ENCODE measurements at places on chromosomes 11 and 22.

- no peak for DNase-seq
These were observed 271.4 kb downstream of the ETS1 start for GRCh38 chr11:128315933-128316332.

GRCh38 chr22:46028106-46028991 lies 51.4 kb upstream of the WNT7B start:
- no peak for DNase-seq

DNA sequence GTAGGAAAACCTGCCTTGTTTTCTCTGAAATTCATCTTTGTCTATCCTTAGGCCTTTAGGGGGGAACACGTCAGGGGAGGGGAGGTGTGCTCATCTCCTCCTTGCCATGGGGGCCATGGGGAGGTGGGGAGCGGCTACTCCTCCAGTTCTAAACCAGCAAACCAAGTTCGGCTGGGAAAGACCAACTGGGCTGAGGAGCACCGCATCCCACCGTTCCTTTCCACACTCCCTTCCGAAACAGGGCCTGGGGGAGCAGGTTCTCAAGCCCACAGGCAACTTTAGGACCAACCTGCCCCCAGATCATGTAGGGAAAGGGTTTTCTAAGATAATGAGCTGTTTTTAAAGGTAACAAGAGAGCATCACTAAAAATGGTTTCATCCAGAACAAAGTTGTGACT lies 77.5 kb upstream of the PITPNB start:
- DNase-seq, result no peak

DNA sequence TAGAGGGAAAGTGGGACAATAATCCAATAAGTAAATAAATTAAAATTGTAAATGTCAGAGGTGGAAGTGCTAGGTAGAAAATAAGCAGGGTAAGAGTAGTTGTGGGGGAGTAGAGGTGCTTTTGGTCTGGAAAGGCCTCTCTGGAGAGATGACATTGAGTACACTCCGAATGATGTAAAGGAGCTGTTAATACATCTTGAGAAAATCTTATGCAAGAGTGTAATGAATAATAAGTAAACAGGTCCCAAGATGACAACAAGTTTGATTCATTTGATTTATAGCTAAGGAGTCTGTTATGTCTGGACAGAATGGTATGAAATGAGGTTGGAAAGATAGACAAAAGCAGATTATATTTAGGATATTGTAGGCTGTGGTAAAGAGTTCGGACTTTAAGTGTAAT lies 87.5 kb downstream of the TMEM135 start:
- DNase-seq, result no peak

GRCh38 chr11:13294178-13294577 lies 16.6 kb downstream of the BMAL1 start:
- DNase-seq, result no peak

DNA sequence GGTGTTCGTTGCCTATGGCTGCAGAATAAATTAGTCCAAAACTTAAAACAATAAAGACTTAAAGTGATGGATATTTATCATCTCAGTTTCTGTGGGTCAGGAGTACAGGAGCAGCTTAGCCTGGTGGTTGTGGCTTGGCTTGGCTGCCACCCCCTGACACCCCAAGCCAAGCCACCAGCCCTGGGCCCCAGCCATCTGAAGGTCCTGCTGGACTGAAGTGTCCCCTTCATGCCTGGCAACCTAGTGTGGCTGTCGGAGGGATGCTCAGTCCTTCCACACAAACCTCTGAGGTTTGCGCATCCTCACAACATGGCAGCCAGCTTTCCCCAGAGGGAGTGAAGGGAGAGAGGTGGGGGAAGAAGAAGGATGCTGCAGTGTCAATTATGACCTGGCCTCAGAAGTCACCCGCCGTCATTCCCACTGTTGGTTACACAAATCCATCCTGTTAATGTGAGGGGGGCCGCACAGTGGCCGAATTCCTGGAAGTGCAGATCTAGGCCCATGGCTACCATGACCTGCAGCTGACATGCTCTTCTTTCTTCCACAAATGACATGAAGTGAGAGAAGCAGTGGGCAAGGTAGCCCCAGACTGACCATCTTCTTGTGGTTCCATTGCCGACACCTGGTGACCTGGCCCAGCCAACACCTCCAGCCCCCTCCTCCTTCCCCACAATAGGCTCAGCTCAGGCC lies 31.1 kb downstream of the IGF2 start:
- no peak for DNase-seq

- no peak for DNase-seq
These were observed 1639.6 kb upstream of the TENM4 start for GRCh38 chr11:81080476-81080875.

DNA sequence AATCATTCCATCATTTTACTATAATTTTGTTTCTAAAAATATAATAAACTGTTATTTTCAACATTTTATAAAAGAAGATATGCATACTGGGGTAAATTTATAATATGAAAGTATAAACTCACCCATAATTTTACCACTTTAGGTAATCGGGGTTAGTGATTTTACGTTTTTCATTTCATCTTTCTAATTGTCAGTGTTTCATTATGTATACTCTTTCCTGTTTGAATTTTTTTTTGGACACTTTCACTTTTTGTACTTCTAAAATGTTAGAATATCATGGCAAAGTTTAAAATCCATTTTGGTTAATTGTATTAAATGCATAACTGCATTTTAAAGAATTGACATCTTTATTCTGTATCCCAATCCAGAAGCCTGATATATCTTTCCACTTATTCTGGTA lies 115.8 kb downstream of the METTL15 start:
- DNase-seq, result no peak

DNA sequence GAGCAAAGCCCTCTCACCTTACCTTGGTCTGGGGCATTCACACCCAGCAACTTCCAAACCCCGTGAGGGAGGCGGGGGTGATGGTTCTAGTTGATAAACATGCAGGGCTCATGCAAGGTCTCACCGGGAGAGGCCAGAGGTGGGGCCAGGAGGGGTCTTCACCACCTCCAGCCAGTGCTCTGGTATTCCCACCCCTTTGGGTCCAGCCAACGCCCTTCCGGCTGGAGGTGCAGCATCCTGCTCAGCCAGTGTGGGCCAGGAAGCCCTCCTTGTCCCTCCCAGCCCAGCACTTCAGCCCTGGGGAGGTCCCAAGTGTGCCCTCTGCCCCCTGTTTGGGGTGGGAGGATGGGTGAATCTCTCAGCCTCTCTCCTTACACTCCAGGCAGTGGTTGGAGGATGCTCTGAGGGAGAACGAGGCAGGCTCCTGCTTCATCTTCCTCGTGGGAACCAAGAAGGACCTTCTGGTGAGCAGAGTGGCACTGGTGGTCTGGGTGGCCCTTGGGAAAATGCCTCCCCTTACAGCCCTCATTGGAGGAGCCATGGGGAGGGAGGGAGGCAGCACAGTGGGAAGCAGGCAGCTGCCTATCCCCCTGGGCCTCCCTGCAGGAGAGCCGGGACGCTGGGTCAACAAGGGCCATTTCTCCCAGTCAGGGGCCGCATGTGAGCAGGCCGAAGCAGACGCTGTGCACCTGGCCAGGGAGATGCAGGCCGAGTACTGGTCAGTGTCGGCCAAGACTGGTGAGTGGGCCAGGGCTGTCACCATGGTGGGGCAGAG lies 13.4 kb downstream of the RAB36 start:
- no peak for DNase-seq

DNA sequence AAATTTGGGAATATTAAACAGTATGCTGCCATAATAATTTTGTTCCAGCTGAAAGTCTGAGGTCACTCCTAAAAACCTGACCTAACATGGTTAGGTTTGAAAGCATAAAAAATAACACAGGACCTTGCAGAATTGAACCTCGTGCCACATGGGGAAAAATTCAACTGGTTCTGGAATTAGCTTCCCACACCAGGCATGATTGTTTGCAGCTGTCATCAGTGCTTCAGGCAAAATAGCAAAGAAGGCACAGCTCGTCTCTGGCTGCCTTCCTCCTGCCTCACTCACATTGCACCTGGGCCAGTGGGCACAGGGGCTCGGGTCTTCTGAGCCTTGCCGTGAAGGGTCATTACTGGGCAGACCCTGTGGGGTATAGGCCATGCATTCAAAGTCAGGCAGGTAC lies 153.8 kb upstream of the ARHGAP20 start:
- DNase-seq, result no peak

GRCh38 chr11:116870054-116870453 lies 32.6 kb upstream of the APOA1 start:
- no peak for DNase-seq

GRCh38 chr11:13152736-13153541 lies 124.7 kb upstream of the BMAL1 start:
- DNase-seq, result peak; percentile 41

DNA sequence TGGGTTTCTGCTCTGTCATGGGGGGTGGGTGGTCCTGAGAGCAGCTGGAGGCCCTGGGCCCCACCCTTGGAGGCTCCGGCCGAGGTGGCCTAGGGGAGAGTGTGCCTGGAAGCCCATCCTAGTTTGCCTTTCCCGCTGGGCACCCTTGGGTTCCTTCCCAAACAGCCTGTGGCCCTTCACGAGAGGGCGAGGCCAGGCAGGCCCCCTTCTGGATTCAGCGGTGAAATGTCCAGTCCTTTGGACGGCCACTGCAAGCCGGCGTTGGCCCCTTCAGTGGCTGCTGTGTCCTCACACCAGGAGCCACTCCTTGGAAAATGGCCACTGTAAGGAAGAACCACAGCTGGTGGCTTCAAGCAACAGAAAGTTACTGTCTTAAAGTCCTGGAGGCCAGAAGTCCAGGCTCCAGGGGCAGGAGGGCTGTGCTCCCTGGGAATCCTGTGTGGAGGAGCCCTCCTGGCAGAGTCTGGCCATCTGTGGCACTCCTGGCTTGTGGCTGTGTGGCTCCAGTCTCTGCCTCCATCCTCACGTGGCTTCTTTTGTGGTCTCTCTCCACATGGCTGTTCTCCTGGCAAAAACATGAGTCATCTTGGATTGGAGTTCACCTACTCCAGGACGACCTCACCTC lies 854.1 kb downstream of the TBC1D22A start:
- no peak for DNase-seq

- DNase-seq, result no peak
These were observed 242.0 kb downstream of the METTL15 start for GRCh38 chr11:28350216-28350615.

DNA sequence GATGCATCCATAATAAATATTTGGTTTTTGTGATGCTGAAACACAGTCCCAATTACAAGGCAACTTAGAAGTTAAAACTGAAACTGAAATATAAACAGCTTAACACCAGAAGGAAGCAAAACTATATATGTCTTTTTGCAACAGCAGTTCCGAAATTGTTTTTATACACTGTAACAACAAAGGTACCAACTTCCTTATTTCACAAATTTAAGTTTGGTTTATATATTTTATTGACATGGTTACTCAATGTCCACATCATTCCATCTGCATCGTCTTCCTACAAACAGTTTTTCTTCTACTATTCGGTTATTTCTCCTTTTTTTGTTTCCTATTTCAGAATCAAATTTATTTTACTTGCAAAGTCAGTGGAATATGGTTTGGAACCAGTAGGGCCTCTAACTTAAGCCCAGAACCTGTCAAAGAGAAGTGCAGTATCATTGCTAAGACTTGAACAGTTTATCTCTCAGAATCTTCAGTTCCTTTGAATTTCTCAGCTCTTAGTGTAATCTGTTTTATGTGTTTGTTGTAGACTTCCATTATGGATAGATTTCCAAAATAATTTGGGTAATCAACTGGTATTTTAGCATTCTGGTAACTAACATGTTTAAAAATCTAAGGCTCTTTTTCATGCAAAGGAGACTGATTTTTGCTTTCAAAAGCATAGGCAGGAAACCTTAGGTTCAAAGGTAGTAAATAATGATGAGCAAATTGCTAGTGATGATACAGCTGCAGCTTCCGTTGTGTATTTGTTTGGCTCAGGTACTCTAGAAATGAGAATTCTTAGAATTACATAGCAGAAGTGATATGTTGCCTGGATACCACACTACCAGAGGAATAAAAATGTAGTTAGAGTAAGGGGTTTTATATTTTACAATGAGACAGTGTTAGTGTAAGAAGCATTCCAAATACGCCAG lies 8.2 kb upstream of the HSPA8 start:
- no peak for DNase-seq

- no peak for DNase-seq
These were observed 477 bp downstream of the DPAGT1 start for GRCh38 chr11:119100994-119101758.

DNA sequence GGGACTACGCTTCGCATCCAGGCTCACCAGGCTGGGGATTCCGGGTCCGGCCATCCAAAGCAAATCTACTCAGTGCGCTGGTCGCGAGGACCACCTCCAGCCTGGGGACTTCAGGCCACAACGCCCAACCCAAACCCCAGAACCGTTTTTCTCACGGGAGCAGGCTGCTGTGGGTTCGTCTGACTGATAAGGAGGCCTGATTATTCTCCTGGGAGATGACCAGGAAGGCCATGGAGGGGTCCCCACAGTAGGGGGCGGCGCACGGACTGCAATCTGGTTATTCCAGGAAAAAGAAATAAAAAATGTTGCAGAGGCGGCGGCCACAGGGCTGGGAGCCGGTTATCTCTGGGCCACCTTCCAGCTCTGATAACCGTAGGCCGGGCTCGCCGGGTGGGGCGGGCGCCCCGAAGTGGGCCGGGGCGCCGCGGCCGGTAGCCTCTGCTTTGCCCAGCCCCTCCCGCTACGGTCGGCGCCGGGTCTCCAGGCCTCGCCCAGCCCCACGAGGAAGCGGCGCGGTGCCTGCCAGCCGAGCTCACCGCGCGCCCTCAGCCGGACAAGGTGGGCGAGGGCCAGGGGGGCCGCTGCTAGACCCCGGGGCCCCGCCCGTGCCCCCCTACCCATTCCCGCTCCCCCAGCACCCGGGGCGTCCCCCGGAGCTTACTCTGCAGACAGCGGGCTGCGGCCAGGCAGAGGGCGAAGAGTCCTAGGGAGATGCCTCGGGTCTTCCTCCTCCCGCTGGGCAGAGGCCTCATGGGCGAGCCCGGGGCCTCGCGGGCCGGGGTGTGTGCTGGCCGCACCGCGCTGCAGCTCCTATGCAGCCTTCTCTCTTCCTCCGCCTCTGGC lies 446 bp downstream of the VSTM5 start:
- DNase-seq, result no peak

DNA sequence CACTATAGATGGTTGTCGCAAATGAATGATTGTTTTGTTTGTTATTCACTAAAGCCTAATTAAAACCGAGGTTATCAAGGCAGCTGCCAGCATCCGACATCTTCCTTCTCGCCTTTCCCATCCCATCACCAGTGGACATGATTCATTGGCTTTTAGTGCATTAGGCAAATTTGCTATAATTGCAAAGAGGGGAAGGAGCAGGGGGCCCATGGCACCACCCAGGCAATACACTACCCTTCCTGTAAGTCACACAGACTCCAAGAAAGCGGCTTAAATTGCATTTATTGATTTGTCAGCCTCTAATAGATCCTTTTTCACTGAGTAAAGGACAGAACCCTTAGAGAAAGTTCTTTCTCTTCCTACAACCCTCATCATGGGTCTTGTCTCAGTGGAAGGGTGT lies 169.2 kb upstream of the NCAM1 start:
- DNase-seq, result no peak
